Fibroblast of mammary gland (primary cell): ENCODE measurements at places on chromosomes 1 and 21.

DNA sequence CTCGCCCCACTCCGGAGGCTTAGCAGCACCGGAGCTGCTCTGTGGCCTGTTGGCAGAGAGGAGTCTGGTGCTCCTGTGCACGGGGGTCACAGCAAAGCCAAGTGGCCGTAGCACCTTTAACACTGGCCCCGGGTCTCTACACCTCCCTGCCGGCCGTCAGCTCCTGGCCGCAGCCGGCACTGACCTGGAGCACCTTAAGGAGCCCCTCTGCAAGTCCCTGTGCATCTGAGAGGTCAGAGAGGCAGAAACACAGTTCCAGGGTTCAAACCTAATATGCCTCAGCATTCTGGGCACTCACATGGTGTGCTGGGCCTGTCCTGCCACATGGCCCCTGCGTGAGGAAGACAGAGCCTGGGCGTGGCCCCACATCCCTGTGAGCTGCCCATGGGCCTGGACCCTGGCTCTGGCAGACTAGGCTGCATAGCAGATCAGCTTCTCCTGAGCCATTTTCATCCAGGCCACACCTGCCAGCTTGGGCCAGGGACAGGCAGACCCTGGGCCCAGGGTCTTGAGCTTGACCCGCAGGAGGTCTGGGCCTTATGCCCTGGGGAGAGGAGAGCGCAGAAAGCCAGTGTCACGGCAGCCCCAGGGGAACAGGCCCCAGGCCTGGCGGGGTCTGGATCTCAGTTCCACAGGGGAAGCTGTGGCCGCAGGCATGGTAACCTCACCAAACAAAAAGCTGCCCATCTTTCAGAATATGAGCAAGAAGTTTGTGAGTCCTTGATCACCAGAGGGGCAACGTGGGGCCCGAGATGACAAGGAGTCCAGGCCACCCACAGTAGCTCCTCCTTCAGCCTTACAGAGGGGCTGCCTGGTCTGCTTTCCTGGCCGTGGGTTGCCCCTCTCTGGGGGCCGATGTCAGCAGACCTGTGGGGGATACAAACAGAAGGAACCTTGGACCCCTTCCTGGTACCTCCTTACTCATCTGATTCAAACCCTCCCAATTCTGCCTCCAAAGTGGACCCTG lies 146.0 kb upstream of the COL6A1 start:
- DNase-seq, result no peak

DNA sequence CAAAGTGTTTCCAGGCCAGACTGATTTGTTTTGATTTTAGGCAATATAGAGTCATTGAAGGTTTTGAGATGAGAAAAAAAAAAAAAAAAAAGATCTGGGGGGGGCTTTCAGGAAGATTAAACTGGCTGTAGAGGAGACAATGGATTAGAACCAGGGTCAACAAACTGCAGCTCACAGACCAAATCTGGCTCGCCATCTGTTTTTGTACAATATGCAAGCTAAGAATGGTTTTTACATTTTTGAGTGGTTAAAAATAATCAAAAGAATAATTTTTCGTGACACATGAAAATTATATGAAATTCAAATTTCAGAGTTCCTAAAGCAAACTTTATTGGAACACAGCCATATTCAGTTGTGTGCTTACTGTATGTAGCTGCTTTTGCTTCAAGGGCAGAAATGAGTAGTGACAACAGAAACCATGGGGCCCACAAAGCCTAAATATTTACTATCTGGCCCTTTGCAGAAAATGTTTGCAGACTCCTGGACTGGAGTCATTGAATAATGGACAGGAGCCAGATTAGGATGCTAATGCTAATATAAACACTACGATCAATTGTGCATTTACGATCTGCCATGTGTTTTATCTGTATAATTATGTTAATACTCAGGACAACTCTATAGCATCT lies 375.7 kb upstream of the DAB1 start:
- DNase-seq, result no peak

GRCh38 chr1:228821252-228821651 lies 86.0 kb downstream of the RHOU start:
- DNase-seq, result no peak

- no peak for DNase-seq
These were observed 1.3 kb downstream of the RIMS3 start for GRCh38 chr1:40664167-40664537.

DNA sequence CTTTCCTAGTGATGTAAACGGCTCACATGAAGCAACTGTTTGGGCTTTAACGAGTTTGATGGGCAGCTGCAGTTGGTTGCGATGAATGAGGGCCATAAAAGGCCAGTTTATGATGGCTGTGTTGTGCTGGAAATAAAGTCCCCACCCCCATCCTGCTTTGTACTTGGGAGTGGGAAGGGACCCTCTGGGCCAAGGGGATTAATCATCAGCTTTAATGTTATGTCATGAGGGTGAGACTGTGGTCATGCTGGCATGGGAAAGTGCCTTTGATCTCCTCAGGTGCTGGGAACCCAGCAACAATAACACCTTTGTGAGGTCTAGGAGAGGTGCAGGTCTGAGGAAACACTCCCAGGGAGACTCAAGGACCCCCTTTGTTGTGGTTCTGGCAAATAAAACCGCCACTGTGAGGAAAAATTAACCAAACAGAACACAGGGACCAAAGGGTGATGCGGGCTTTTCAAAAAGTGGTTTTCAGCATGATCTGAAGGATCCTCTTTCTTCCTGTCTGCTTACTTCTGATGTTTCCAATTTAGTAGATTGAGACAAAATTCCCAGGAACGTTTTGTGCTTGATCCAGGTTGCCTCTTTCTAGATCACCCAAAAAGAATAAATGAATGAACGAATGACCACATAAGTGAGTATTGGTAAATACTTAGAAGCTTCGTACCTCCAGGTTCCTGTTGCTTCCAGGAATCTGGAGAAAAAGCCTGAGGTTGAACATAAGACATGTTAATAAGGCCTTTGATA lies 257.8 kb upstream of the HOOK1 start:
- no peak for DNase-seq

DNA sequence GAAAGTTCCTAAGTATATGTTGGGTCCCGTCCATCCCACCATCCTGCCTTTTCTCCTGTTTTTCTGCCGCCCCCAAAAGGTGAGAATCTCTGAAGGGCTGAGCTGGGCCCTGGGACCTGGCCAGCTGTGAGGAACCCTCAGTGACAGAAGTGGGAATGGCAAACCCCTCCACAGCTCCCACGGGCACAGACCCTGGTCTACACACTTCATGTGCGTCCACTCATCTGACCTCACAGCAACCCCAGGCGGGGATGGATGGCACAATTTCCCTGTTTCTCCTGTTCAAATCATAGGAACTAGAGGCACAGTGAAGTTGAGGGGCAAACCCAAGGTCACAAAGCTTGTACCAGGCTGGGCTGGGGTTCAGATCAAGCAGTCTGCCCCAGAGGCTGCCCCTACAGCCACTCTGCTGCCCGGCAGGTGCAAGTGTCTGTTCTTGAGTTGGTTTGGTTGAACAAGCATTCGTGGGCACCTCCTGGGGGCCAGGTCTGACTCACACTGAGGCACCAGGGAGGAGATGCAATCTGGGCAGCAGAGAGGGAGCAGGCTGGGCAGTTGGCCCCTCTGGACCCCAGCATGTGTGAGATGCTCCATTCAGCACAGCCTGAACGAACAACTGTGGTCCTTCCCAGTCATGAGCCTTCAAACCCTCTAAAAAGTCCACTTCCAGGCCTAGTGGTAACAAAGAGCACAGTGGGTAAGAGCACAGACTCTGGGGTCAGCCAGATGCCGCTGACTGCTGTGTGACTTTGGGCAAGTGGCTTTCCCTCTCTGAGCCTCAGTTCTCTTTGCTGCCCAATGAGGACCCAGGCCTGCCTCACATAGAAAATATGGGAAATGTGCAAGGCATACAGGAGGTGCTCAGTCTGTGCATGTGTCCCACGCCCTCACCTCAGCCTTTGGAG lies 4.0 kb downstream of the EDN2 start:
- DNase-seq, result no peak

DNA sequence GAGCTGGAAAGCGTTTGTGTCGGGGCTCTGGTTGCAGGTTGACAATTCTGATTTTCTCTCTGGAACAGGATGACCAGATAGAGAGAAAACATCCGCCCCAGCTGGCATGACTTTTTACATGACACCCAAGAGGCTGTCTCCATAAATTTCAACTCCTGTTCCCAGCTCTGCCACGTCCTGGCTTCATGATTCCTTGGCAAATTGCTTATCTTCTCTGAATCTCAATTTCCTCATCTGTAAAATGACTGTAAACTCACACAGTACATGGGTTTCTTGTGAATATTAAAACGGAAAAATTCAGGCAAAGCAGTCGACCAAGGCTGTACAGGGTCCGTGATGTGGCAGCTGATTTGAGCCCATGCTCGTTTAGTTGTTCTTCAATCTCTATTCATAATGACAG lies 572.7 kb downstream of the AJAP1 start:
- no peak for DNase-seq

GRCh38 chr1:88595355-88596002 lies 88.6 kb upstream of the PKN2 start:
- DNase-seq, result peak; percentile 59

GRCh38 chr1:155650231-155650757 lies 38.3 kb downstream of the YY1AP1 start:
- DNase-seq, result no peak

- DNase-seq, result no peak
These were observed 13.0 kb downstream of the TIE1 start for GRCh38 chr1:43313771-43314170.

DNA sequence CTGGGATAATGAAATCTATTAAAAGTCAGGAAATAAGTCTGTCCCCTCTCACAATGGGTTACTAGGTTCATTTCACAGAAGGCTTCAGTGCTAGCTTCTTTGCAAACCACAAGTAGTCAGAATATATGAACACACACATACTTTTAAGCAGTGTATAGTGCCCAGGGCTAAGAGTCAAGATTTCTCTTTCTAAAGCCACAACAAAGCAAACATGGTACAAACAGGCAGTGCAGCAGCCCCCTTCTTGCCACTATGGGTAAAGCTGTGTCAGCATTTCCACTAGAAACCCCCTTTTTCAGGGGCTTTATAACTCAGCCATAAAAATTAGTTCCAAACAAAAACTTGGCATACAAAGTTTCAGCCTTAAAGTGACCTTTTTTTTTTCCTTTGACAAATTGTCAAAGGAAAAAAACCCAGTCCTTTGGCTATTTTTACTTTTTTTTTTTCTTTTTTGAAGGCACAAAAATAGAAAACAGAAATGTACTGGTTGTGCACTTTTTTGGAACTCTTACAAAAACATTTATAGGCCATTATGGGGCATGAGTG lies 315.4 kb downstream of the LMO4 start:
- DNase-seq, result no peak

GRCh38 chr21:15741510-15741909 lies 11.7 kb downstream of the USP25 start:
- peak; percentile 70 for DNase-seq

- DNase-seq, result no peak
These were observed 75.8 kb downstream of the PCBP3 start for GRCh38 chr21:45719177-45719802.

- DNase-seq, result no peak
These were observed 125.8 kb downstream of the PTPRU start for GRCh38 chr1:29362116-29362515.

- DNase-seq, result peak; percentile 11
These were observed 22.7 kb downstream of the COL6A2 start for GRCh38 chr21:46120301-46121285.

DNA sequence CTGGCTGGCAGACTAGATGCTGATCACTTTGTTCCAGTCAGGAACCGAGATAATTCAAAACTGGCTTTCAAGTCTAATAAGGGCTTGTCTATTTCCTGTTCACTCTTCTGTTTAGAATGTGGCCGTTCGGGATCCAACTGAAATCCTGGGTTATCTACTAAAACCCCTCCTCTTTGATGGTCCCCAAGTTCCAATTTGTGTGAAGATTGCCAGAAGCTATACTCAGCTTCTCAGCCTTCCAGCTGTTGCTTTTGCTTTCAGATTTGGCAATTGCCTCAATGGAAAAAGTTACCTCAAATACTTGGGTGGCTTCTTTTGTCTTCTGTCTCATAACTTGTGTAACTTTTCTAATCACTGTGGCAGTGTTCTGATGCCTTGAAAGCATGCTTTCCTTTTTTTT lies 43.7 kb downstream of the BTBD8 start:
- DNase-seq, result no peak

DNA sequence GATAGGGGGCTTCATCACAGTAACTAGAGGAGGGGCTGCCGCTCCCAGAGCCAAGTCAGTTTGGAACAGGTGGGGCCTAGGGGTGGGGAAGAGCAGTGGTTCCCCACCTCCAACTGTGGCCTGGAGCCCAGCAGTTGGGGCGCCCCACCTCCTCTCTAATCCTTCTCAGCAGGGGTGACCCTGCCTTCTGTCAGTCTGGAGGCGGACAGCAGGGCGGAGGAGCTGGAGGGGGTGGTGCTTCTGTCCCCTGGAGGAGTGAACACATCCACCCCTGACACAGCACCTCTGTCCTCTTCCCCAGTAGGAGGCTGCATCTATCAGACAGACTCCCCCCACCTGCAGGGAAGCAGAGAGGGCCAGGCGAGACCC lies 73.8 kb downstream of the MRPL37 start:
- DNase-seq, result peak; percentile 43

DNA sequence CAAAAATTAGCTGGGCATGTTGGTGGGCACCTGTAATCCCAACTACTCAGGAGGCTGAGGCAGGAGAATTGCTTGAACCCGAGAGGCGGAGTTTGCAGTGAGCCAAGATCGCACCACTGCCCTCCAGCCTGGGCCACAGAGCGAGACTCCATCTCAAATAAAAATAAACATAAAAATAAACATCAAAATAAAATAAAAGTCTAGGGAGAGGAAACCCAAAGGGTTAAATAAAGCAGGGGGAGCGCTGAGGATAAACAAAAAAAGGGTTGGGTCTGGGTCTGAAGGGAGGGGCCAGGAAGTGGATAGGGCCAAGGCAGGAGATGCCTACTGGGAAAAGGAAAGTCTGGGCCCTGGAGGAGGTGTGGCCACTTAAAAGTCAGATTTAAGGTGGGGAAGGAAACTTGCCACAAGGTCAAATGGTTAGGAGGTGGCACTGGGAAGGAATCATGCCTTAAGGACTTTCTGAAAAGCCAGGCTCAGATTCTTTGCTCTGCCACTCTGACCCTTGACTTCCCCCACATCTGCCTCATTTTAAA lies 150.0 kb downstream of the ADSS2 start:
- DNase-seq, result no peak

- no peak for DNase-seq
These were observed 71.4 kb downstream of the MEGF6 start for GRCh38 chr1:3539707-3540425.

DNA sequence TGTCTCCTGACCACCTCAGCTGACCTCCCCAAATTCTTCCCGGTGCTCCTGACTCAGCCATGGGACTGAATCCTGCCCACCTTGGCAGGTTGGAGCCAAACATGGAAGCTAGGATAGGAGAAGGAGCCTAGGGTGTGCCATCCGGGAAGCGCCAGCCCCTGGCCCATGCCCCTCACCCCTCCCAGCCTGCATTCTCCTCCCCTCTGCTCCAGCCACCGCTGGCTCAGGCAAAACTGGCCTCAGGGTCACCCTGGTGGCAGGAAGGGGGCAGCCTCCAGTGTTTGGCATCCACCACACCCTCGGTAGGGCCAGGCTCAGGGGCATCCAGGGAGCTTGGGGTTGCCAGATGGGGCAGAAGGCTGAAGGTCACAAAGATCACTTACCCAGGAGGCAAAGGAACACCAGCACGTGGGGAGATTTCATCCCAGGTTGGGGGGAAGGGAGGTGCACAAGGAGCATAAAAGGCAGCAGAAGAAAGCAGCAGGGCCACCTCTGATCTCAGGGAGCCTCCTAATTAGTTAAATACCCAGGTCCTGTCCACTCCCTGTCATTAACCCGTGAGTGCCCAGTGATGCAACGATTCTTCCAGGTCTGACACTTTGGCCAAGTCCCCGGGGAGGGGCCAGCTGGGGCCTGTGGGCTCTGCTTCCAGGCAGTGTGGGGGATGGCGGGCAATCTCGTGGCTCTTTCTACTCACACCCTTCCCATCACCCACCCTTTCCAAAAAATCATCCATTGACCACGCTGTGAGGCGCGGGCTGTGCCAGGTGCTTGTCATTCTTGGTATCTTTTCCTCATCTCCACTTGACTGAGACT lies at the start of gene PLA2G2E:
Gene PLA2G2E, minus strand, starts transcription at position 481 of the 816 bp plus-strand sequence. Its CDS starts 58 bp downstream, at position 423.
- DNase-seq, result no peak
